ENCODE measurements at places on chromosomes 13 and 19.

DNA sequence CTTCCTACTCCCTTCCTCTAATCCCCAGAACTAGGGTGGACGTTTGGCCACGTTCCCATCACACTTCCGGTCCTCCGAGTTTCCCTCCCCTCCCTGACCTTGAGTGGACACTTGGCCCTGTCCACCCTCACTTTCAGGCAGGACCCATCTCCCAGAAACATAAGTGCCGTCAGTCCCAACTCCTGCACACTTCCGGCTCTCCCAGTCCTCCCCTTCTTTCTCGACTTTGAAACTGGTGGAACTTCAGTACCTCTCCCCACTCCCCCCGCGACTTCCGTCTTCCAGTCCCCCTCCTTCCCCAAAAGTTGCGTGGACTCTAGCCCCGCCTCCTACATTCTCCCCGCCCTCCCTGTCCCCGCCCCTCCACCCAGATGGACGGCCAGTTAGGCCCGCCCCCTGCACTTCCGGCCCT is 278 bp upstream of the ZNF274 start:
- no peak for DNase-seq

DNA sequence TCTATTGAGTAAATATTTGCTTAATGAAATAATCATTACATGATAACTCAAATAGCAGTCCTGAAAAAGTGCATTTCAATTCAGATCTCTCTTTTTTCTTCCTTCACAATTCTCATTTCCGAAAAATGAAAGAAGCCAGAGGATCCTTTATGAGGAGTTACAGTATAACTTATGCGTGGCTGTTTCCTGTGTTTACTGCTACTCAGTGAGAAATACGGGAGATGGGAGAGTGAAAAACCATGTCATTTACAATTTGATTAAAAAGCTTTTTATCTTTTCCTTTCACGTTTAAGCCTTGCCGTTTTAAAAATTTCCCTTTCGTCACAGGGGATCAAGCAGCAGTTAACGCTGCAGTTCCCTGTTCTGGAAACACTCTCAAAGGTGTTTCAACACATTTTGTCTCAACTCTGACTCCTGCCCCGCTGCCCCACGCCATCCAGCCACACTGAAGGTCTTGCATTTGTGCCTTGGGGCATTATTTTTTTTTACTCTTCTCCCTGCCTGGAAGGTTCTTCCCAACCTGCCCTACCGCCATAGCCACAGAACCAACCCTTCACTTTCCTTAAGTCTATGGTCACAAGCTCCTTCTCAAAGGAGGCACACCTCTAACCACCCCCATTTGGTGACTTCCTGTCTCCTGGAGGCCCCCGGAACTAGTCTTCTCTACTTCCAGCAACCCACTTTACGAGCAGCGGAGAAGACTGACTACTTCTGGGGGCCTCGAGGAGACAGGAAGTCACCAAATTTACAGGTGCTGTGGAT is 17.0 kb downstream of the KL start:
- DNase-seq, result no peak

- peak; percentile 57 for DNase-seq
Observed at GRCh38 chr19:15779756-15780476, 7.5 kb upstream of the OR10H5 start.

DNA sequence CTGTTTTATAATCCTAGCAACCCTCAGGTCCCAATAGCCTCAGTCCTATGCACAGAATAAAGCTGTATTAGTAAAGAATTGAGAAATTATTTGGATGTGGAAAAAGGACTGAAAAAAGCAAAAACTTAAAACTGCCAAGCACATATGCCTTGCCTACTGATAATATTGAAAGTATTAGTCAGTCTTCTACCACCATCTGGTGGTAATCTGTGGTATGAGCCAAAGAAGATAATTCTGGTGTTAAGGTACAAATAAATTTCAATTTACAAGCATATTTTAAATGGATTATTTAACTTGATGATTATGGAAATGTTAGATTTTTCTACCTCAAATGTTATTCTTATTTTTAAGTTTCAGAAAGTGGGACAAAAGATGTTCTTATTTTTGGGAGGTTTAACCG is 460.3 kb upstream of the KLHL1 start:
- DNase-seq, result peak; percentile 2

GRCh38 chr19:27647423-27647822 is 1565.5 kb downstream of the UQCRFS1 start:
- no peak for DNase-seq

GRCh38 chr19:28429356-28429755 is 783.6 kb downstream of the UQCRFS1 start:
- DNase-seq, result no peak

Measured in NCI-H446 treated with DMSO at 0.1 percent for 48 hours (cell line).